ENCODE measurements at places on chromosomes 6 and 20.

DNA sequence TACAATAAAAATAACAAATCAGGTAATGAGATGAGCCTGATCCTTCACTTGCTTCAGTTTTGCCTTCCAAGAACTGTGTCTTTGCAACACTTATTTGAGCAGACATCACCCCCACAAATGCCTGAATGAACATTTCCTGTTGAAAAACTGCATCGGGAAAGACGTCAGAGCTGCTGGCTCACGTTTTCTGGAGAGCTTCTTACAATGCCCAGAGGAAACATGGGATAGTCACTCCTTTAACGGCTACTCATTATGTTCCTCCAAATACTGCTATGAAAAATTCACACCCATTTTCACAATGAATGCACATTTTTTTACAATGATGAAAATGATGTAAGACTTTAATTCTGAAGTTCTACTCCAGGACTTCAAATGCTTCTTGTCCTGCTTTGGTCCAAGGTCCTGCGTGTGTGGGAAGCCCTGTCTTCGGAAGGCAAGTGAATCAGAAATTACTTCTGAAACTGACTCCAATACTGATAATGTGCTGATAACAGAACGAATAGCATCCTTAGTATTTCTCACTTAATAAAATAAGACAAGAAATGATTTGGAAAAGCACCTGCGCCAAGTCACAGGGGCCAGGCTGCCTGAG, 238.0 kb downstream of the ANKRD60 start:
- DNase-seq, result no peak

DNA sequence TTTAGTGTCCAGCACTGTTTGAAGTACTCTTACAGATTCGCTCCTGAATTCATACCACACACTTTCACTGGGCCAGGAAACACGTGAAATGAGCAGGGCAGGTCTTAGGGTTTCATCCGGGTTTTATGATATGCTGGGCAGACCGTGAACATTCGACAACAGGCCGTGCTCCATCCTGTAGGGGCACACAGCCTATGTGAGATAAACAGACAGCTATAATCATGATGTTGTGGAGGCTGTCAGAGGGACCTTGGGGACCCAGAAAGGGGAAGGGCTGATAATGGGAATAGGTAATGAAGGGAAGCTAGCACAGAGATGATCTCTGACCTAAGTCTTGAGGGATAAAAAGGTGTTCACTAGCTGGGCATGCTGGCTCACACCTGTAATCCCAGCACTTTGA, 110.4 kb downstream of the RIN2 start:
- no peak for DNase-seq

DNA sequence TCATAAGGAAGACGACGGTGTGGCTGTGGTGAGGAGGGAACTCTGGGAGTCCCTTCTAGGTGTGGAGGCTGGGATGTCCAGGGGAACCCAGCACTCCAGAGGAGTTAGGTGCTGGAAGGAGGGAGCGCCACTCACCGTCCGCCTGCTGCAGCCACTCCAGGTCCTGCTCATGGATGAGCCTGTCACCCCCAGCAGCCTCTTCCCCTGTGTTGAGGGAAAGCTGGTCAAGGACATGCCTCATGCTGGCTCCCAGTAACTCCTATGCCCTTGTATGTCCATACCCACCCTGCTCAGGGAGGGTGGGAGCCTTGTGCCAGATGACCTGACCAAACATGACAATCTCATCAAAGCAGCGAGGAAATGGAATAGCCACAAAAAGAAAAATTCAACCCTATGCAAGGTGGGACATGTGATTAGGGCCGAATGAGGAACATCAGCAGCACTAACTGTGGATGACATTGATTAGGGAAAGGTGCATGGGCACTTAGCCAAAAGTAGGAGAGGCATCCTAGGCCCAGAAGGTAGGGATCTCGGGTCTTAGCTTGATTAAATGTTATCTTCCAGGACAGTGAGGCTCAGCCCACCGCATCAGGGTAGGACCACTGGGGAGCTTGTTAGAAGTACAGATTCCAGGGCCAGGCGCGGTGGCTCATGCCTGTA, 3.0 kb downstream of the DNPH1 start:
- no peak for DNase-seq

- peak; percentile 100 for DNase-seq
Observed at GRCh38 chr6:41965429-41966213, 24.0 kb upstream of the CCND3 start.

GRCh38 chr6:137980777-137981176, 113.7 kb downstream of the TNFAIP3 start:
- no peak for DNase-seq

GRCh38 chr20:11851646-11852045, 66.0 kb upstream of the BTBD3 start:
- no peak for DNase-seq

DNA sequence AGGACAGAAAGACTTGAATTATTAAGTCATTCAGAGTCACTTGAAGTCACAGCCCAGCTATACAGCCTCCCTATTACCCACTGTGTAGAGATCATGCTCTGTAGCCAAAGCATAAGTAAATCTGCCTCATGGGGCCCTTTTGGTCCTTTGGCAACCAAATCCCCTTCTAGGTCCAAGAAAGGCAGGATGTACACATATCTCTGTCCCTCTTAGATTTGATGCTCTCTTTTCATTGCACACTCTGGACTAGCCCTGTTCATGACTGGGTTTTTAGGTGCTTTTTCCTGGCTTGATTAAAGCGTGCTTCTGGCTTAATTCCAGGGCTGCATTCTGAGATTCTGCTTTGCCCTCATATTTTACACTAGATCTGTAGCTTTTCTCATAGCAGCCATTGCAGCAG, 296.8 kb downstream of the TENT5A start:
- DNase-seq, result no peak

DNA sequence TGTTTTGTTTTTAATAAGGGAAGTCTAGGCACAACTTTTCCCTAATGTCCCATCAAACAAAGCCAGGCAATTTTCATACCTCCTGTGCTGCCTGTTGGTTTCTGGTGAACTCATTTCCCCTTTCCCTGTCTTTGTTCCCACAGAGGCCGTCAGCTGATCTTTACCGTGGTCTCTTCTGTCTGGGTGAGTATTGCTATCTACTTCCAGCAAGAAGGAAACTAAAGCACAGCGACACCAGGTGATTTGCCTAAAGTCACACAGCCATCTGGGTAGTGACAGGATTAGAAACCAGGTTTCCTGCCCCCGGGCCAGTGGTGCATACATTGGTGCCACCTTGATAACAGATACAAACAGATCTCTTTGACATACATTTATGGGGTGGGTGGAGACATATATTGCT, 59.6 kb downstream of the RAB44 start:
- no peak for DNase-seq

GRCh38 chr20:48750941-48751635, 76.7 kb downstream of the PREX1 start:
- DNase-seq, result peak; percentile 61

DNA sequence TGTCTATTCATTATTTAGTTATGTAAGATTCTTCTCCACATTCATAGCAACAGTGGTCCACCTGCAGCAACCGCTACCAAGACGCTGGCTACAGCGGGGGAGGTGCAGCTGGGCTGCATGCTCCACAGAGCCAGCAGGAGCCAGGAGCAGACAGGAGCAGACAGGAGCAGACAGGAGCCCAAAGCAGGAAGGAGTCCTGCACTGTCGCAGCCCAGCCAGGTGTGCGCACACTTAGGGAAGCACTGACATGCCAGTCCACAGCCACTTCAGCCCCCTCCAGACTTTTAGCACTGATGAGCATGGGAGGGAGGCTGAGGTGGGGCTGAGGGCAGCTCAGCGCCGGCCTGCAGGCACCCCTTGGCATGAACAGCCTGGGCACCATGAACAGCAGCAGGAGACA, 19.6 kb downstream of the KIF16B start:
- no peak for DNase-seq

DNA sequence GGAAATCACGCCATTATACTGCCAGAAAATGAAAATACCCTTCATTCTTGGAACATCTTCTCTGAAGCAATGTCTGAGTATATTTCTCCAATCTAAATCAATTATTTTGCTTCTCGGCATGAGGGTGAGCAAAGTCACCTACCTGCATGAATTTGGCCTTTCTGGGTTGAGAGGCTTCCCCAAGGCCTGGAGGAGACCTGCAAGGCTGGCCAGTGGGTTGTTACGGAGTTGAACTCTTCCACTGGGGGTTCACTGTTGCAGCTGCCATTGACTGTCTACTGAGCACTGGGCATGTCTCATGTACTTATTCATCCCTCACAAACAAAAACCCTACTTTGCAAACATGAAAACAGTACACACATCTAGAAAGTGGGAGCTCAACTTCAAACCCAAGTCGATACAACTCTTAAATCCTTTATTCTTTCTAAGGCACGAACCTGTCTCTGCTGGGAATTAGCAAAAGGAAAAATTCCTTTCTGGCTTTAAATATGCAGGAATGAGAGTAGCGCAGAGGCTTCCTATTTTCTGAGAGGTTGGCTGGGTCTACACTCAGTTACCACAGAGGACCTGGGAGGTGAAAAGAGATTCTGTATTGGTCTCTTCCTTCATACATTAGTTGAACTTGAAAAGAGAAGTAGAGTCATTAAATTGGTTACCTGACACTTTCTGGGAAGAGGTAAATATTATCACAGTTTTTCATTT, 87.6 kb upstream of the SGK1 start:
- DNase-seq, result no peak

DNA sequence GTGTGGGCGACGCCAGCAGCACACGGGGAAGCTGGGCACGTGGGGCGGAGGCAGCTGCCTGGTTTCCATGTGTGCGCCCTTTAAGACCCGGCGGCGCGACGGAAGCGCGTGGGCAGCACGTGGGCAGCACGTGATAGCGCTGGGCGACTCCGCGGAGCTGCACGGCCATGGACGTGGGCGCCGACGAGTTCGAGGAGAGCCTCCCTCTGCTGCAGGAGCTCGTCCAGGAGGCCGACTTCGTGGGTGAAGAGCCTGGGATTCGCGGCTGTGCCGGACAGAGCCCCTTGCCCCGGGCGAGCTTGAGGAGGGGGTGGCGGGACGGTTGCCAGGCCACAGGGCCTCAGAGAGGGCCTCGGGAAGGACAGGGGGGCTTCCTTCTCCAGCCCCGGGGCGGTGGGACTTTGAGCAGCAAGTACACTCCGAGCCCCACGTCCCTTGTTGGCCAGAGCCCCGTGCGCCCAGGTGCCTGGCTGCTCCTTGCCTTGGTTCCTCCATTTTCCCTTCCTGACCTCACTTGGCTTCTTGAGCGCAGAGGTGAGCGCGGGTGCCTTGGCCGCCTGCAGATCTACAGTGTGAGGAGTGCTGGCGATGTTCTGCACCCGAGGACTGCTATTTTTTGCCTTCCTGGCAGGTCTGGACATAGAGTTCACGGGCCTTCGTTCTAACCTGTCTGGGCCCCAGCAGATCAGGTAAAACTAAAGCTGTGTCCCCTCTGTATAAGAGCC, at the start of gene PNLDC1:
PNLDC1 (plus strand) TSS at position 136 of the 725 bp plus-strand sequence; CDS start at position 168, 32 bp downstream.
- no peak for DNase-seq

DNA sequence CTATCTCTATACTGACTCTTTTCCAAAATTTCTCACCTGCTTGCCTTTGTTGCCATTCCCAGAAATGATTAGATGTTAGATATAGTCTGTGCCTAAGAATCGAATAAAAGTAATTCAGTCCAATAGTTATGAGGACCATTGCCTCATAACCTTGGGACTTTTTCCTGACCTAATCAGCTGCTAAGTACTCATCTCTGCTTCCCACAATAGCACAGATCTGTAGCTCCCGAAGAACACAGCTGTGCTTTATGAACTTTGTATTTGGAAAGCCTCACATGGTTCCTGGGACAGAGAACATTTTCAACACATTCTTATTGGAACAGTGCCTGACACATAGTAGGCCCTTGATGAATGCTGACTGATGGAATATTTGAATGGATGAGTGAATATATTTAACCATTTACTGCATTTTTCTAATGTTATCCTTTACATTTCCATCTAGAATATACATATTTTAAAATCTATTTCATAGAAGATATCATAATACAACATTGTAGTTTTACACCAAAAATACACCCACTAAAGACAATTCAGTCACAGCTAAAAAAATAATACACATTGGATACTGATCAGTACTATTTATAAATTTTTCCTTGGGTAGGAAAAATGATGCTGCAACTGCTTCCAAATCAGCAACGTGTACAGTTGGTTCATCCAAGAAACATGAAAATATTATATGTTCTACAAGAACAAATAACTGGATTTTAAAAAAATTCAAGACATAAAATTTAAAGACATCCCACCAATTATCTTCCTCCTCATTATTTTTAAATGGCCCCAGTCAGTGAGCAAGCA, 53.9 kb downstream of the HS3ST5 start:
- DNase-seq, result no peak

GRCh38 chr6:2765896-2766766, 938 bp downstream of the WRNIP1 start:
- peak; percentile 55 for DNase-seq

GRCh38 chr6:64357430-64357829, 721.8 kb downstream of the PHF3 start:
- DNase-seq, result no peak

DNA sequence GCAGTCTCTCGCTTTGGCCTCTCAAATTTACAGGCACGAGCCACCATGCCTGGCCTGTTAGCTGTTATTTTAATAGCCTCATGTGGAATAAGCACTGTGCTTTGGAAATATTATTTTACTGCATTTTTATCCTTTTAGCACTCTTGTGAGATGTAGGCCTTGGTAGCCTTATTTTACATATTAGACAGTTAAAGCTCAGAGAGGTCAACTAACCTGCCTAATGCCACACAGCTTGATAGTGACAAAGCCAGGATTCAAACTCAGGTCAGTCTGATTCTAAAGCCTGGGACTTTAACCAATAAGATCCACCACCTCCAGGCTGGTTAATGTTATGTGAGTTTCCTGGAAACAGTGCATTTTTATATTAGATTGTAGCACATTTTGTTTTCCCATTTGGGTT, 9.5 kb downstream of the TNFAIP3 start:
- DNase-seq, result no peak

DNA sequence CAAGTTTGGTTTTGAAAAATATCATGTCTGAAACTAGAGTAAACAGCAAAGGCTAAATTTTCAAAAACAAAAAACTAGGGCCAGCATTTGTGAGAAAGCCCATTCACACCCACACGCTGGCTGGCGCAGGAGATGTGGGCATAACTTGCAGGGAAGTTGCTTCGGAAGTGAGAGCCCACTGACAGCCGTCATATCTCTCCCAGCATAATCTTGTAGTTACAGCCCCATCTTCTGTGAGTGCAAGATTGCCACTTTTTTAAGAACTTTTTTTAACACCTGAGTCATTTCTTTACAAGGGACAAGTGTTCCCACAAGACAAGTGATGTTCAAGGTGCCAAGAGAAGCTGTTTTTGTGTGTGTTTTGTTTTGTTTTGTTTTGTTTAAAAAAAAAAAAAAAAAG, 212.5 kb upstream of the CNR1 start:
- DNase-seq, result no peak

DNA sequence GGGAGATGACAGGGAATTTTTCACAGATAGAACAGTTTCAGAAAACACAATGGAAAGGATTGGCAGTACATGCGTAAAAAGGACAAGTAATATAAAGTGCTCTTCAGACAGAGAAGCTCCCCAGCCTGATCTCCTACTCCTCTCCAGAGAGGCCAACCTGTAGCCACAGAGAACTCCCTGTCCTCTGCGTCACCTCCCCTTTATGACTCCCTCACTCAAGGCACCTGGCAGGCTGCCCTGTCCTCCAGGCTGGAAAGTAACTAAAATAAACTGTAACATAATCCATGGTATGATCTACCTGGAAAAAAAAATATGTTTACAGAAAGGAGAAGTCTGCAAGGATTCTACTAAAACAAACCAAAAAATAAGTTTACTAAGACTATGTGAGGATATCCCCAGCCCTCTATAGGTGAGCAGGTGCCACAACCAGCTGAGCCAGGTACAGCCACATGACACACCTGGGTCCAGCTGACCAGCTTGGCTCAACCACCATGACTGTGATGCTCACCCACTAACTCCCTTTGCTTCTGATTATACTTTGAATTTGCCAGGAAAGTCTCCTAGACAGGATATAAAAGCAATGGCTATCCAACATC, 29.2 kb downstream of the MBOAT1 start:
- no peak for DNase-seq

- DNase-seq, result no peak
Observed at GRCh38 chr6:4113649-4114048, 21.7 kb downstream of the ECI2 start.

Data from HAP-1 (cell line).